Vagina (tissue), 2 donors: ENCODE measurements at places on chromosomes 16 and 17. TPM values are rescaled to one million over a fixed set of nuclear protein-coding genes. Genes with fewer than 3 reads are reported as not detected.

DNA sequence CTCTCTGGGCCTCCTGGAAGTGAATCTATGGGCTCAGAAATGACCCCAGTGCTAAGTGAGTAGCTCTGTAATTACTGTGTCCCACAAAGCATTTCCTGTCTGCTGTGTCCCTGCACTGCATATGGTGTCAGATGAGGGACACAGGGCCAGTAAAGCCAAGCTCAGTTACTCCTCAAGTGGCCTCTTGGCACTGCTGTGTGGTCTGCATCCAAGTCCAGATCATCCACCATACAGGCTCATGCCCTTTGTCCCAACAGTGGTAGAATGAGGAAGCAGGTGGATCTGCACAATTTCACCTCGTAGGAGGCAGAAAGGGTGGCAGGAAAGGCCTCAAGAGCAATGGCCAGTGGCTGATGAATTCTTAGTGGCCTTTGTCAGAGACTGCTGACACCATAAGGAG is 146.8 kb downstream of the SOX9 start:
- DNase-seq, result no peak

DNA sequence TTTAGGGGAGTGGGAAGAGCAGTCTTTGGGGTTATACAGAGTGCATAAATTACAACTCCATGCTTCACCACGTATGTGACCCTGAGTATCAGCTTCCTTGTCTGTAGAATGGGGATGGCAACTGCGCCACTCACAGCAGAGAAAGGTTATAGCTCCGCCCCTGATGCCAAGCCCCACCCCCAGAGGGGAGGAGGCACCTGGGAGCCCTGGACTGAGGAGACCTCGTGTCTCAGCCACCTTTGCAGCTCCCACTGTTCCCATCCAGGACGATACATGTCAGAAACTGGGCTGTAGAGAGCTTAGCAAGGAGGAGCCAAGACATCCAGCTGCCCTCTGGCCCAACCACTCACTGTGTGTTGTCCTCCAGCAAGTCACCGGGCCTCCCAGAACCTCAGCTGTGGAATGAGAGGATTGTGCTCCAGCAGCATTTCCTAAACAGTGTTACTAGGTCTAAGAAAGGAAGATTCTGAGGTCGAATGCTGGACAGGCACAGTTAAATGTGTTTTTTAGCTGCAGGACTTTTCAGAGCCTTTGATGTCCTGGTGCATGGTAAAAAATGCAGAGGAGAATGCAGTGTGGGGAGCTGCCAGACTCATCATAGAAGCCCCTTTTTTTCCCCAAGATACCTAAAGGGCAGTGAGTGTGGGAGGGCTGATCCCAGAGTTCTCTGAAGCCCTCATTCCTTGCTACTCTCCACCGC is 49.4 kb downstream of the BEAN1 start:
- DNase-seq, result no peak

GRCh38 chr16:78800523-78800922 is 701.1 kb downstream of the WWOX start:
- DNase-seq, result no peak

Gene NLRC5
- 114 TPM for total RNA-seq

DNA sequence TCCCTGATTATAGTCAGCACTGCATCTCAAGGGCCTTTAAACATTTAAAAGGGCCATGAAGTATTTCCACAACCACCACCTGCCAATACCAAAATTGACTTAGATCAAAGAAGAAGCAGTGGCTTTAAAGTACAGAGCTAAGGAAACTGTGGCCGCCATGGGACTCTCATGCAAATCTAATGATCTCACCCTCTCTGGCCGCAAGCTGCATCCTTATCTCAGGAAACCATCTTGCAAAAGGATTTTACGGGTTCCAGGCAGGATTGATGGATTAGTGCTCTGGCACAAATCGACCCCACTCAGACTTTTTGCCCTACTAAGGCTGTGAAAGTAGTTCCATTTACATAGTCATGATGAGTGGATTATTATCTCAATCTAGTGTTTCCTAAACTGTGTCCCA is 22.6 kb downstream of the CDRT4 start:
- DNase-seq, result no peak

Gene KRT222
- total RNA-seq, result not detected

Gene ADPRM
- total RNA-seq, result 18.7 TPM

- no peak for DNase-seq
Observed at GRCh38 chr17:71068408-71068750, 899.0 kb downstream of the KCNJ2 start.

Gene TBC1D3D
- not detected for total RNA-seq

GRCh38 chr17:68329331-68329730 is 38.0 kb downstream of the ARSG start:
- DNase-seq, result no peak

DNA sequence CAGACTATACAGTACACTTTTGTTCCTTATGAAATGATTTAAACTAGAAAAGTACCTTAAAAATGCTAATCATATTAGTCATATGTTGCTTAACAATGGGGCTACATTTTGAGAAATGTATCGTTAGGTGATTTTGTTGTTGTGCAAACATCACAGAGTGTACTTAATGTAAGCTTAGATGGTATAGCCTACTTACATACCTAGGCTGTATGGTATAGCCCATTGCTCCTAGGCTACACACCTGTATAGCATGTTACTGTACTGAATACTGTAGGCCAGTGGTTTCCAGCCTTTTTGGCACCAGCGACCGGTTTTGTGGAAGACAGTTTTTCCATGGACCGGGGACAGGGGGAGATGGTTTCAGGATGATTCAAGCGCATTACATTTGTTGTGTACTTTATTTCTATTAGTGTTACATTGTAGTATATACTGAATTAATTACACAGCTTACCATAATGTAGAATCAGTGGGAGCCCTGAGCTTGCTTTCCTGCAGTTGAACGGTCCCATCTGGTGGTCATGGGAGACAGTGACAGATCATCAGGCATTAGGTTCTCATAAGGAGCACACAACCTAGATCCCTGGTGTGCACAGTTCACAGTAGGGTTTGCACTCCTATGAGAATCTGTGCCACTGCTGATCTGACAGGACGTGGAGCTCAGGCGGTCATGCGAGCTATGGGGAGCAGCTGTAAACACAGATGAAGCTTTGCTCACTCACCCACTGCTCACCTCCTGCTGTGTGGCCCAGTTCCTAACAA is 35.0 kb upstream of the MRC2 start:
- DNase-seq, result no peak

DNA sequence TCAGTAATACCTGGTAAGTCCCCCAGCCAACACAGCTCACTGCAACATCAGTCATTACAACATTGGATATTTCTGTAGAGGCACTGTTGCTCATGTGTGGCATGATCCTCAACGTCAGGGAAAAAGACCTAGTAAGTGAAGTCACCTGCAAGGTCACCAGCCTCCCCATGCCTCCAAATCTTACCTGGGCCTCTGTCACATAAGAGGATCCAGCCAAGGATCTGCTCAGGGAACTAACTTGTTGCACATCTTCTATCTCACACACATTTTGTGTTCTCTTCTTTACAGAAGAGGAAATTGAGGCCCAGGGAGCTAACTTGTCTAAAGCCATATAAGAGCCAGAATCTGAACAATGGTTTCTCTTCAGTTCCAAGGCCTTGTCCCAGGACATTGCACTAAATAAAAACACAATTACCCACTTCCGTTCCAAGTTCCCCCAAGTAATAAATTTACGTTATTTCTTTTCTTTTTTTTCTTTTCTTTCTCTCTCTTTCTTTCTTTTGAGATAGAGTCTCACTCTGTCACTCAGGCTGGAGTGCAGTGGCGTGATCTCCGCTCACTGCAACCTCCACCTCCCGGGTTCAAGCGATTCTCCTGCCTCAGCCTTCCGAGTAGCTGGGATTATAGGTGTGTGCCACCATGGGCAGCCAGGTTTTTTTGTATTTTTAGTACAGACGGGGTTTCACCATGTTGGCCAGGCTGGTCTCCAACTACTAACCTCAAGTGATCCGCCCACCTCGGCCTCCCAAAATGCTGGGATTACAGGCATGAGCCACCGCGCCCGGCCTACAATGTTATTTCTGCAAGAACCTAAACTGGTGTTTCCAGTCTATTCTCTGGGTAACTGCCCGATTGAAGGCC is 1.3 kb downstream of the SHMT1 start:
- no peak for DNase-seq

Gene OR3A2
- not detected for total RNA-seq

DNA sequence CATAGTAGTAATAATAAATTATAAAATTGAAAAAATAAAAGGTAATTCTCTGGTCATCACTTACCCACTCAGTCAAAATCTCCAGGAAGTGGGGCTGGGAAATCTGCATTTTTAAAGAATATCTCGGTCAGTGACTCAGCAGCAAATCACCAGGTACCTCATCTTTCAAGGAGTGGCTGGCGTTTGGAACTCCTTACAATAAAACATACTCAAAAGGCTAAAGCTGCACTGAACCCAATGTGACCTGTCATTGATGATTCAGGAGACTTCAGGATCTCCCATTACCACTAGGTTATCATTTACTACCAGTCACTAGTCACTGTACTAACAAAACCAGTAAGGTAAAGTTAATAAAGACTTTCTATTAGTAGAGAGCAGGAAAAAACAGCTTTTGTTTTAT is 21.5 kb upstream of the RFFL start:
- DNase-seq, result no peak

Gene ALDH3A1
- 14.2 TPM for total RNA-seq

DNA sequence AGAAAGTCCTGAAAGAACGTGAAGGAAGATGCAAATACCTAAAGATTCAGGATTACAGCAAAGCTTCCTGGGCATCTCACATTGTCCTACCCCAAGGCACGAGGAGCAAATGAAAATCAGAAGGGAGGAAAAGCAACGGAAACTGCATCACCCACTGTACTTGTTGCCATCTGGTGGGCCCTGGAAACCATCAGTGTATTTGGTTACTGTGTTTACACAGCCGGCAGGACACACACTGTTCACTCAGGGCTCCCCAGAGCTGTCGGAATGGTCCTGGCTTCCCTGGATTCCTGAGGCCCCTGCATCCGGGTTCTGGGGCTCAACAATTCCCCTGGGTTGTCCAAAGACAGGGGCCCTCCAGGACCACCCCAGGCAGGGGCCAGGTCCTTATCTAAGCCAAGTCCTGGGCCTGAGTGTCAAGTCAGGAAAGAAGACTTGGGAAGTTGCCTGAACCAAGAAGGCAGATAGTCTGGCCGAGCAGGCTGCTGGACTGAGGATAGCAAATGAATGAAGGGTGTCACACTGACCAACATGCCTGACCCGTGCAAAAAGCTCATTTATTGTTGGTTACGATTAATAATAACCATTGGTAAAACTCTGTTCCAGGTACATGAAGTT is 52.8 kb downstream of the SOX9 start:
- DNase-seq, result no peak

DNA sequence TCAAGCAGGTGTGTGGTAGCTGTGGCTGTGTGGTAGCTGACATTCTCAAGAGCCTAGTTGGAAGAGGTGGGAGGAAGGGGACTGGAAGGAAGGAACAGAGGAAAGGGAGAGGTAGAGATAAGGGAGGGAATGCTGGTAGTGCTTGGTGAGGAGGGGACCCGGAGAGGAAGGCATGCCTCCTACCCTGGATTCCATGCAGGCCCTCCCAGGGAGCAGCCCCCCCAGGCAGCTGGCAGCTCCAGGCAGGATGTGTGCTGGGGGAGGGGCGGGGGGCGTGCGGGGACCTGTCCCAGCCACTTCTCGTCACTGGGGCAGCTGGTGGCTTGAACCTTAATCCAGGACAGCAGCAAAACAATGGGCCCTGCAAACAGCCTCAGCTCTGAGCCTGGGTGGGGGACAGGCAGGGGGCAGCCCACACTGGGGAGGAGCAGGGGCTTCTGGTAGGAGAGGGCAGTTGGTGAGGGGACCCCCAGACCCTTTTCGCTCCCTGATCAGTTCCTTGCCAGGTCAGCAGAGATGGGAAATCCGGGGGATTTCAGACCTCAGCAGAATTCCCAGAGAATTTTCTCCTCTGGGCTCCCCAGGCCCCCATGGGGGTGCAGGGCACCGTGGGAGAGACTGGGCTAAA is 27.1 kb downstream of the ARHGAP23 start:
- no peak for DNase-seq

GRCh38 chr16:81487301-81487720 is 42.7 kb downstream of the CMIP start:
- DNase-seq, result no peak

Gene ETV4
- total RNA-seq, result 5.4 TPM

DNA sequence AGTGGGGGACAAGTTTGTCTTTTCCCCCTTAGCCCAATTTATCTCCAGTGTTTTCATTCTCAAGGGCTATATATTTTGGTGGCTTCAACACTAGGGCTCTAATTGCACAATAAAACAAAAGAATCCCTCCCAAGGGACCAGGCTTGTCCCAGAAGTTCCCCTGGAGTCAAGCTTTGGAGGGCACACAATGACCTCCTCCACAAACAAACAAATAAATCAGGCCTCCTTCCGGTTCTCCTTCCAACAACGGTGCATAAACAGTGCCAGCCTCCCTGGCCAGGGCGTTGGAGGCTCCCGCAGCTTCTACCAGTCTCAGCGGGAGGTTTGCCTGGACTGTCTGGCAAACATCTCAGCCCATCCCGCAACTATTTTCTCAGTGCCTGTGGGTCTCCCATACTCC is 188.0 kb upstream of the FOXF1 start:
- no peak for DNase-seq

Gene KRT33A
- total RNA-seq, result 1.5 TPM

- no peak for DNase-seq
Observed at GRCh38 chr17:40034426-40035161, 19.4 kb downstream of the CSF3 start.

DNA sequence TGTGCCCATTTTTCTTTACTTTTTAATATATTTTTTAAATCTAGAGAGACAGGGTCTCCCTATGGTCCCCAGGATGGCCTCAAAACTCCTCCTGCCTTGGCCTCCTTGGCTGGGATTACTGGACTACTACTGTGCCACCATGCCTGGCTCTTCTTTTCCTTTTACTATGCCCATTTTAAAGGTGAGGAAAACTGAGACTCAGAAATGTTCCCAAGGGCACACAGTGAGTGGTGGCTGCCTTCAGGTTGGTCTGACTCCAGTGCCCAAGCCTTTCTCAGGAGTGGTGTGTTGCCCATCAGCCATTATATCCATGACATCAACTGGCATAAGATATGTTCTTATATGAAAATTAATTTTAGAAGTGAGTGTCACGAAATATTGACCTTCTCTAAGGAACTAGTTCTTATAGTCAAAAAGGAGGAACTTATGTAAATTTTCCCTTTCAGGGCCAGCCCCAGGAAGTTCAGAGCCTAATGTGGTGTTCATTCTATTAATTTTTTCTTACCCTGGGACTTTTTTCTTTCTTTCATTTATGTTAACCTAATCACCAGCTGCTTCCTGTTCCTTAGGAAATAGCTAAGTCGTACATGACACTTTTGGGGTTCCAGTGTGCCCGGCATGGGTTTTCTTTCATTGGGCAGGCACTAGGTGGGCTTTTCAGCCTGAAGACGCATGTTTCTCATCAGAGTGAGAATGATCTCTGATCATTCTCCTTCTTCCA is 17.9 kb upstream of the SPN start:
- no peak for DNase-seq

GRCh38 chr17:10352893-10353292 is 19.9 kb downstream of the MYH13 start:
- no peak for DNase-seq

Gene SLC7A5
- 22.8 TPM for total RNA-seq

Gene BLMH
- 44.2 TPM for total RNA-seq

- no peak for DNase-seq
Observed at GRCh38 chr17:6299275-6299674, 135.6 kb downstream of the AIPL1 start.

Gene TMC5
- total RNA-seq, result not detected
